Occipital lobe (tissue), 3 donors: ENCODE measurements at places on chromosomes 7 and 10.

GRCh38 chr7:47685712-47686376, 103.9 kb upstream of the TNS3 start:
- DNase-seq, result no peak

DNA sequence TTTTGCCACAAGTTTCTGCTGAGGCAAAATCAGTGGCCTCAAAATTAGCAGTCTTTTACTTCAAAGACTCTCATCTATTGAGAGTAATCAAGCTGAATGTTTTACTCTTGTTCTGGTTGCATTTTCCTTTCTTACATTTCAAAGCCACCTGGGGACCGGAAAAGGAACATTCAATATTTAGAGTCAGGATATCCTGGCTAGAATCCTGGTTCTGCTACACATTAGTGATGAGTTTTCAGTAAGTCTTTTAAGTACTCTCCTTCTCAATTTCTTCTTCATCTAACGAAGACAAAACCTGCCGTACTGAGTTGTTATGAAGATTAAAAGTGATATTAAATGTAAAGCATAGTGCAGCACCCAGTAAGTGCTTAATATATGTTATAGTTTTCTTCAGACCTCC, 52.5 kb downstream of the LAMB4 start:
- no peak for DNase-seq

DNA sequence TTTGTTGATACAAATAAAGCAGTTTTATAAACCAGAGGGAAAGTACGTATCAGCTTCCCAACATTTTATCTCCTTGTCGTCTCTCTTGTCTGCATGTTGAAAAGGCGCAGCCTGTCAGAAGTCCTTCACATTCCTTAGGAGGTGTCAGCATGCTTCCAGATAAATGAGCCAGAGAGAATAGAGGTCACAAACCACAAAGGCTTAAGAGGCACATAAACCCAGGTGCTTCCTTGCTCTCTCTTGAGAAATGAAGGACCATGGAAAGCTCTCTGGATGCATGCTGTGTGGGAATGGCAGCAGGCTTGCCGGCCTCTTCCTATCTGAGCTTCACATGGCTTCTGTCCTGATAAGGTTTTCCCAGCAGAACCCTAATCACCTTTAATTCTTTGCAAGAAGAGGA, 448.5 kb downstream of the XPNPEP1 start:
- DNase-seq, result no peak

DNA sequence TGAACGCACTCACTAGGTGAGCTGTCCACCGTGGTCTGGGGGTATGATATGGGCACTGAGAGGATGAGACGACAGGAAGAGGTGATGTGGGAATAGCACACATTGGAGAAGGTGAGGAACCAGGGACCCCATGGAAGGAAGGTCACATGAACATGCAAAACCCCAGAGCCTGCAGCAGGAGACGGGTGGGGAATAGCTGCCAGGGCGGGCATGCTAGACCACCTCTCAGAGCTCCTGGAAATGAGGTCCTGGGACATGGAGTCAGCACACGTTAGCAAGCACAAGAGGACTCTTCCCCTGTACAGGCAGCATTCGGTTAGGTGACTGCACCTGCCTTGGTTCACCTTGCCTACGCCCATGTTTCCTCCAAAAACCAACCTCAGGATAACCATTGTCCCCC, 8.1 kb downstream of the FAM131B start:
- no peak for DNase-seq

- DNase-seq, result no peak
Measured at GRCh38 chr10:121926157-121926556, 1.7 kb downstream of the ATE1 start.

- no peak for DNase-seq
Measured at GRCh38 chr7:75756991-75757676, 14.9 kb downstream of the CCL26 start.

DNA sequence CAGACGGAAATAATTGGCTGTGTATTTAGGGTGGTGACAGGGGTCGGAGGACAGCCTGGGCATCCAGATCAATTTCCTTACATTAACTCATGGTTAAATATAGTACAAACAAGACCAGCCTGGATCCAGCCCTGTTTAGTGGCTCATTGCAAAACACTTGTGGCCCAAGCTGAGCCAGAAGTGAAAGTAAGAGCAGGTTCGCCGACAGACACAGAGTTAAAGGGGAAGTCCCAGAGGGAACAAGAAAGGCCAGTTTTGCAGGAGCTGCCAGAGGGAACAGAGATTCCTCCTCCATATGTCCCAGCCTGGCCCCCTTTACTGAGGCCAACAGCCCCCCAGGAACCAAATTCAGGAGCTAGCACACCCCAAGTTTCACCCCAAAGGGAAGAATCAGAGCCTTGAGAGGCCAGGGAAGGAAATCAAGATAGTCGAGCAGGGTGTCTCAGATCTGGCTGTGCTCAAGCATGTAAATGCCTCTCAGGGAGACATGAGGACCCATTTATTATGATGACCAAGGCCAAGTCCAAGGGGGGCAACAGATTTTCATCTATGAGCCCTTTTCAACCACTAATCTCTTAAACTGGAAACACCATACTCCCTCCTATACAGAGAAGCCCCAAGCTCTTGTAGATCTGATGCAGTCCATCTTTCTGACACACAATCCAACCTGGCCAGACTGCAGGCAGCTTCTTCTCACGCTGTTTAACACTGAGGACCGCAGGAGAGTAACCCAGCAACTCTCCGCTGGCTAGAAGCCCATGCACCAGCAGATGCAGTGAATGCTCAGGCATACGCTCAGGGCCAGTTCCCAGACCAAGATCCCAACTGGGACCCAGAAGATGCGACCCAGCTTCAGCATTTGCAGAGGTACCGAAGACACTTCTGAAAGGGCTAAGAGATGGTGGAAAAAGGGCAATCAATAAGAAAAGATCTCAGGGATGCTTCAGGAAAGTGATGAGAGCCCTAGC, 15.9 kb upstream of the ADCK2 start:
- no peak for DNase-seq
